KBM-7 (cell line): ENCODE measurements at places on chromosomes 2 and 18.

- no peak for DNase-seq
Observed at GRCh38 chr18:54812885-54813284, 15.4 kb upstream of the RAB27B start.

DNA sequence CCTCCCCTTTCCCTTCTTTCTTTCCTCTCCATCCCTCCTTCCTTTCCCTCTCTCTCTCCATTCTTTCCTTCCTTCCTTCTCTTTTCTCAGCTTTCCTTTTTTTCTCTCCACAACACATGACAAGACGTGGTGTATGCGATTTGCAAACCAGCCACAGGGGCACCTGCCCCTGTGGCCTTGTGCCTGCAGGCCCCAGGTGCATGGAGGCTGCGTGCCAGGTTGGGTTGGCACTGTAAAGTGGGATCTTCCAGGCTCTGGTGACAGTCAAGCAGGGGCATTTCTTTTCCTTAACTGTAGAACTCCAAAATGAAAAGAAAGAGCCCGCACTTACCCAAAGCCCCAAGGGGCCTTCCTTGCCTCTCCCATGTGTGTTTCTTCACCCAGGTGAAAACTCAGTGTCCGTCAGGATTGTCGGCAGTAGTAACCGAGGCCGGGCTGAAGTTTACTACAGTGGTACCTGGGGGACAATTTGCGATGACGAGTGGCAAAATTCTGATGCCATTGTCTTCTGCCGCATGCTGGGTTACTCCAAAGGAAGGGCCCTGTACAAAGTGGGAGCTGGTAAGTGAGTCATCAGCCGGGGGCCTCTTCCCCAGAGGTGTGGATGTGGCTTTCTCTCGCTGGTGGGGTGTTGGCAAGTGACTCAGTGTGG is 50.9 kb downstream of the MARCO start:
- no peak for DNase-seq

GRCh38 chr2:239057533-239057932 is 209.6 kb downstream of the TWIST2 start:
- no peak for DNase-seq

- no peak for DNase-seq
Observed at GRCh38 chr18:13424363-13424762, 205.8 kb downstream of the LDLRAD4 start.

- no peak for DNase-seq
Observed at GRCh38 chr2:6665093-6666045, 200.3 kb downstream of the CMPK2 start.

DNA sequence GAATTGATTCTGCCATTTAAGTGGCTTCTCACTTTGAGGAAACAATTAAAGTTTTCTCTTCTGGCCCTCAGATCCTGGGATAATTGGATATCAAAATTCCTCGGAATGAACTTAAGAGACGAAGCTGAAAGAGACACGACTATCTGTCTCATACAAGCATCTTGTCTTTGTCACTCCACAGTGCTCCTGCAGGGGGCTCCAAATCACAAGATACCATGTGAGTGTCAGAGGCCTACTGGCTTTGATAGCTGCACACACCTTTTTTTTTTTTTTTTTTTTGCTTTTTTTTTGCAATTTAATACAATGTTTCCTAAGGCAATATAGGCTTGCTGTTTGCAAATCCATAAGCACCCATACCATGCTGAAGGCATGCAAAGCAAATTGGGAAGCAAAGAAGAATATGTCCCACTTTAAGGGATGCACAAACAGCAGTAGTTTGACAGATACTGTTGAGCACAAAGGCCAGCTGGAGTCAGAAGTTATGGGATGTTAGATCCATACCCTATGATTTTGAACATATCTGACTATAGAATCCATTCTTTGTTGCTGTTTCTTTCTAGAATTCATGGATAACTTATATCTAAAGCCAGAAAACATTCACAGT is 109.0 kb upstream of the CBLN2 start:
- DNase-seq = peak; percentile 28

GRCh38 chr2:122704109-122704563 is 948.7 kb downstream of the TSN start:
- DNase-seq = peak; percentile 41

DNA sequence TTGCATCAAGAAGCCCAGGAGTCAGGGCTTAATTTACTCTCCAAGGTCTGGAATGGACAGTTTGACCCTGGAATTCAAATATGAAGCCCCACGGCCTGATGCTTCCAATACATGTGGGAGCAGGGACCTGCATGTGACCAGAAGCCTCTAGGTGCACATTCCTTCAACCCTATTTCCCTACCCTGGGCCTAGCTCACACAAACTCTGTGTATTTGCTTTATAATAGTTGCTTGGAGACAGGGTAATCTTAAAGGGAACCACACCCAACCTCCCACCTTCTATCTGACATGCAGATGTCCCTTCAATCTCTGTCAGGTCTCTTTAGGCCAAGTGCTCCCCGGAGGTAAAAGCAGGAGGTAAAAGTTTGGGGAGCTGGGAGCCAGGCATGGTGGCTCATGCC is 55.4 kb upstream of the PPP1CB start:
- no peak for DNase-seq

- no peak for DNase-seq
Observed at GRCh38 chr2:223501641-223502040, 100.5 kb downstream of the SCG2 start.

DNA sequence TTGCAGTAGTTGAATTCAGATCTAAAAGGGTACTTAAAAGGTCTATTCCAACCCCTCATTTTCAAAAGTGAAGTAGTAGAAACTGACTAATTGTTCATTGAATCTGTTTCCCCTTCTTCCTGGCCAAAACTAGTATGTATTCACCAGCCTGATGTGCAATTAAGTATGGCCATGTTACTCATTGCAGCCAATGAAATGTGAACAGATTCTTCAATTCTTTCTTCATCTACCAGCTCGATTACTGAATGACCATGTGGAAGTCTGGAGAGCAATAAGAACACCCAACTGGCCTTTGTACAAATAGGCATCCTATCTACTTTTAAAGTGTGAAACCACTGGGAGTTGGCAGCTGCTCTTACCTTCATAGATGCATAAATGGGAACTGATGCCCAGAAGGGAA is 449.0 kb upstream of the ID2 start:
- no peak for DNase-seq

DNA sequence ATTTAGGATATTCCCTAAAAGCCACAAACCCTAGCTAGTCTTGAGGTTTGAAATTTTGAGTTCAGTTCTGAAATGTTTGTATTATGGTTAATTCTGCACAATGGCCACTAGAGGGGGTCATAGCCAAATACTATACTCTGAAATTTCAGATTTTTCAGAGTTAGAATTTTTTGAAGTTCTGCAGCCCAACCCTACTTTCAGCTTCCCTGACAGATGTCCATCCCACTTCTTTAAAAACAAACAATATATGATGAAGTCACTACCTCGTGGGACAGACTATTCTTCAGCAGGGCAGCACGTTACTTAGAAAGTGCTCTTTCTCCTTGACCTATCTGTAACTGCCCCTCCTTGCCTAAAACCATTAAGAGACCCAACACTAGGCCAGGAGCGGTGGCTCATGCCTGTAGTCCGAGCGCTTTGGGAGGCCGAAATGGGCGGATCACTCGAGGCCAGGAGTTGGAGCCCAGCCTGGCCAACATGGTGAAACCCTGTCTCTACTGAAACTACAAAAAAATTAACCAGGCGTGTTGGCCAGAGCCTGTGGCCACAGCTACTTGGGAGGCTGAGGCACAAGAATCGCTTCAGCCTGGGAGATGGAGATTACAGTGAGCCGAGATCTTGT is 48.2 kb upstream of the PAPOLG start:
- DNase-seq = peak; percentile 43

DNA sequence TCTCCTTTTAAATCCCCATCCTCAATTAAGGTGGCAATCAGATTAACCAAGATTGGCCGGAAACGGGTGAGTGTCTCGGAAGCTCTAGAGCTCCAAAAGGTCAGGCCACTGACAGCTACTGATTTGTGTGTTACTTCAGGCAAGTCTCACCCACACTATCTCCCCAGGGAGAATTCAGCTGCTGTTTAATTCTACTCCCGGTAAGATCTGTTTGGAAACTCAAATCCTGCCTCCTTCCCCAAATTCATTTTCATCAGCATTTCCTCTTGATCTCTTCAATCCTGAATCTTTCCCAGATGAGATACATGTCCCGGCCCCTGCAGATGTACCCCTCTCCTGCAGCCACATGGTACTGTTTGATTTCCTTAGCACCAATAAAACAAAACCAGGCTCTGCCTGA is 34.9 kb downstream of the EFR3B start:
- DNase-seq = peak; percentile 16

GRCh38 chr2:234163510-234164045 is 113.1 kb downstream of the SPP2 start:
- no peak for DNase-seq

- no peak for DNase-seq
Observed at GRCh38 chr18:47067648-47068047, 32.2 kb upstream of the ELOA2 start.

GRCh38 chr2:161068670-161069069 is 91.6 kb upstream of the TANK start:
- DNase-seq = no peak

DNA sequence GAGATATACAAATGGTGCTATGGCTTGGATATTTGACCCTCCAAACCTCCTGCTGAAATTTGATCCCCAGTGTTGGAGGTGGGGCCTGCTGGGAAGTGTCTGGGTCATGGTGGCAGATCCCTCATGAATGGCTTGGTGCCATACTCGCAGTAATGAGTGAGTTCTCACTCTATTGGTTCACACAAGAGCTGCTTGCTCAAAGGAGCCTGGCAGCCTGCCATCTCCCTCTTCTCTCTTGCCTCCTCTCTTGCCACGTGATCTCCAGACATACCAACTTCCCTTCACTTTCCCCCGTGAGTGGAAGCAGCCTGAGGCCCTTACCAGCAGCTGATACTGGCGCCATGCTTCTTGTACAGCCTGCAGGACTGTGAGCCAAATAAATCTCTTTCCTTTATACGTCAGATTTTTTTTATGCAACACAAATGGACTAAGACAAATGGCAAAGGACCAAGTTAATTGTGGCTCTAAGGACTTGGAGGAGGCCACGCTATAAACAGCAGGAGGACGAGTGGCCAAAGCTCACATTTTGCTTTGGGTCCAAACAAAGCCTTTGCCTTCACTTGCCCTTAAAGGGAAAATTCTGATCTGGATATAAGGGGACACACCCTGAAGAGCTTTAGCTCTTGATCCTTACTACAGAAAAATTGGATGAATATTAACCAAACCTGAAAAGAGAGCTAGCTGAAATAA is 214.7 kb downstream of the SS18 start:
- no peak for DNase-seq

- DNase-seq = no peak
Observed at GRCh38 chr2:85012855-85013254, 41.9 kb downstream of the KCMF1 start.

GRCh38 chr2:73949802-73950201 is 23.1 kb downstream of the DGUOK start:
- DNase-seq = no peak

DNA sequence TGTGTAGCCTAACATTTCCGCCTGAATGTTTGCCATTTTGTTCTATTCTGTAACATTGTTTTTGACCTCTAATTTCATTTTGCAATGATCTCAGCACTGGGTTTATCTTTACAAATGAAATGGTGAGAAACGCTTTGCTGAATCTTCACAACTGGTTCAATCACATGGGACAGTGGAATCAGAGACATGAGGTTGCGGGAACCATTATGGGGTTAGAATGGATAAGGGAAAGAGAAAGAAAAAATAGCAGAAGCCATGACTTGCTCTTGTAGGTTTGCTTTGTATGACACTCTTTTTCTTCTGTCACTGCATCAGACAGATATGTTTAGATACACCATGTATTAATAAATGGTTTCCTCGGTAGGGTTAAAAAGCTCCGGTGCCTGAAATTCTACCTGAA is 114.3 kb upstream of the PELI1 start:
- no peak for DNase-seq
